ENCODE measurements at places on chromosomes 4 and X. TPM values are rescaled to one million over a fixed set of nuclear protein-coding genes. Genes with fewer than 3 reads are reported as not detected.

DNA sequence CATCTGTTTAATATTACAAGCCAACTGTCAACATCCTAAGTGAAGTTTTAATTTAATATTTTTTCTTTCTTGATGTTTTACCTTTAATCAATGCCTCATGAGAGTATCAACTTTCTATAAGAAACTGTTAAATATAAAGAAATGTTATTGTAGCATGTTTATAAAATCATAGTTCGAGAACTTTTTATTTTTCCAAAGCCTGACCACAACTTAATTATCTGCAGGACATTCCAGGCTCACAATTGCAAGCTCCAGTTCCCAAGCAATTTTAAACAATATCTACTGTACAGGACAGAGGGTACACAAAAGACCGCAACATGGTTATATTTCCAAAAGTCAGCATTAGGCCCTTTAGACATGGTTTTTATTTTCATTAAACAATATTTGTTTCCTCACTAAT is 20.1 kb downstream of the STX18 start:
- DNase-seq = no peak
- H3K4me3 ChIP-seq = no peak overlapping the region
- H3K27ac ChIP-seq = no peak overlapping the region
- peaks cover 3% of the 10 kb centered on the region for H3K36me3 ChIP-seq

- no peaks in the 10 kb centered on the region for H3K4me1 ChIP-seq
- no peaks in the 10 kb centered on the region for H3K36me3 ChIP-seq
- peaks cover 5% of the 10 kb centered on the region for H3K27me3 ChIP-seq
- no peak overlapping the region for H3K4me3 ChIP-seq
- no peak for DNase-seq
Measured at GRCh38 chrX:106608016-106608415, 3.8 kb upstream of the RADX start.

DNA sequence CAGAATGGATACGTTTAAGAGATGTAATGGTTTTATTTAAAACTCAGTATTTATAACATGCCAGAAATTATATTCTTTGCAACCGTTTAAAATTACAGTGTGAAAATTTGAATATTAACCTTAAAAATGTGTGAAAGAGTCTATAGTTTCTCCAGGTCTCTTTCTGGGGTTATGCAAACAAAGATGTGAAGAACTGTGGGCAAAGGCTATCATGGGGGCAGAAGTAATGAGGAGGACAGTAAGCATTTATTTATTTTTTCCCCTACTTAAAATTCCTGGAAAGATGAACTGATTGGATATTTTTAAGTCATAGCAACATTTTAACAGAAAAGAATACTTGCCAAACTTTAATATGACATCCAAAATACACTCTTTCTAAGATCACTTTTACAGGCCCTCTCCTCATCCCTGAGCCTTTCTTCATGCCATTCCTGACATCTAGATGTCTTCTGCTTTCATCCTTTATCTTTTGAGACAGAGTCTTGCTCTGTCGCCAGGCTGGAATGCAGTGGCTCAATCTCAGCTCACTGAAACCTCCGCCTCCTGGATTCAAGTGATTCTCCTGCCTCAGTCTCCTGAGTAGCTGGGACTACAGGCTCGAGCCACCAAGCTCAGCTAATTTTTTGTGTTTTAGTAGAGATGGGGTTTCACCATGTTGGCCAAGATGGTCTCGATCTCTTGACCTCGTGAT is 46.1 kb downstream of the TMEM131L start:
- no peak overlapping the region for H3K27ac ChIP-seq
- H3K4me1 ChIP-seq = peaks cover 4% of the 10 kb centered on the region
- DNase-seq = no peak
- no peaks in the 10 kb centered on the region for H3K27me3 ChIP-seq

DNA sequence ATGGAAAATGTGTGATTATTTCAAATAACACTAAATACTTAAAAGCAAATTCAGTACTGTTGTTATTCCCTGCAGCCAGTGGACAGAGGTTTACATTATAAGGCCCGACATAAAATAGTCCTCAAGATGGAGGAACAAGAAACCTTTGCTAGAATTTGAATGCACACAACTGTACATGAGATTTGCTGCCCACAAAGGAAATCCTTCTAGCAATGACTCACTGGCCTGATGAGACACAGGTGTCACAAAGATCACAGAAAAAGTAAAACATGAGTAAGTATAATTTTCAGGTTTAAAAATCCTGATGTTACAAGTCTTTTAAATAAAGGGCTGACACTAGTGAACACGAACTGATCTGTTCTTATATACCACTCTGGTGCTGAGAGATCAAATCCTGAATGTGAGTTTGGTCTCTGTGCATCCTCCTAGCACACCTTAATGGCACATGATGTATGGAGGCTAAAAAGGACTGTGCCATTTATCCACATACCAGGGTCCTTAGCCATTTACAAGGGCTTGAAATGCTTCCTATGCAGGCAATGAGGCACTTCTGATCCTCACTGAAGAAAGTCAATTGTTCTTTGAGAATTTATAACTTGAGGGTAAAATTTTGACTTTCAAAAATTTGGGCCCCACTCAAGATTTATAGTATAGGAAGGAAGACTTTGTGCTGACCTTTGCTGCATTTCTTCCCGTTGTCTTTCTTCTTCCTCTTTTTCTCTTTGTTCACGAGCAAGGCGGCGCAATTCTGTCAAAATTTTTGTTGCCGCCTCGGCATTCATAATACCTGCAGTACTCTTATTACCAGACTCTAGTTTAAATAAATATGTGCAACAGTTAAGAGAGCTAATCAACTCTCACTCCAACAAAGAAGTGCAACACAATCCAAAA is 23.0 kb downstream of the MAP7D3 start:
- no peak overlapping the region for H3K4me3 ChIP-seq
- H3K27me3 ChIP-seq = no peaks in the 10 kb centered on the region
- DNase-seq = peak; percentile 48
- H3K4me1 ChIP-seq = peaks cover 4% of the 10 kb centered on the region

DNA sequence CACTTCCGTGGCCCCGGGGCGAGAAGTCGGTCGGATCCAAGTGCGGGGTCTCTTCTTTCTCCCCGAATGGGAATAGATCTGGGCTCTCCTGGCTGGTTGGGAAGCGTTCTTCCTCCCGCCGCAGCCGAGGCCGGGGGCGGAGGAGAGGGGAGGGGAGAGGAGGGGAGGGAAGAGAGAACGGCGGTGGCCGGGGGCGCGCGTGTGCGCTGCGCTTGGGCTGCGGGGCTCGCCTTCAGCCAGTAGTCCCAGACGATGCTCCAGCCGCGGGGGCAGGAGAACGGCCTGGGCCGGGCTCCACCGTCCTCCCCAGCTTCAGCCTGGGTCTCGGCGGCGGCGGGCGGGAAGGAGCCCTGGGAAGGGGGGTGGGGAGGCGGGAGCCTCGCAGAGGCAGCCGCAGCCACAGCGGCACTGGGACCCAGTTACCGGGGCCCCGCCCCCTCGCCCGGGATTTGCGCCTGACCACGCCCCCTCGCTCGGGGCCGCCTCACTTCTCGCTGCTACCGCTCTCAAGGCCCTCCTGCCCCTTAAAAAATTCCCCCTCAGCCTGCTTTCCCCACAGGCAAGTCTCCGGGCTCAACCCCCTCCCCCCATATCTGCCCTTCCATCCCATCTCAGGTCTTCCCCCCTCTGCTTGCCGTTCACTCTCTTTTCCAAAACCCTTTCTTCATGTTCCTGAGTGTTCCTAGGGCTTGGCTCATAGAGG is at the start of gene FGD1:
Gene FGD1, minus strand, starts transcription at position 421 of the 703 bp plus-strand sequence. CDS start 802 bp downstream, outside the sequence.
- H3K27ac ChIP-seq = peak within 1 kb of the TSS; percentile 90
- peaks cover 7% of the 10 kb centered on the region for H3K4me1 ChIP-seq
- peak within 1 kb of the TSS; percentile 95 for H3K4me3 ChIP-seq
- no peaks in the 10 kb centered on the region for H3K36me3 ChIP-seq
- H3K27me3 ChIP-seq = no peaks in the 10 kb centered on the region

GRCh38 chr4:26242451-26242850 is 78.4 kb upstream of the RBPJ start:
- no peak overlapping the region for H3K4me3 ChIP-seq
- H3K4me1 ChIP-seq = peaks cover 13% of the 10 kb centered on the region
- DNase-seq = peak; percentile 40
- H3K36me3 ChIP-seq = no peaks in the 10 kb centered on the region
- H3K27ac ChIP-seq = no peak overlapping the region

The HPRT1 gene
- 30.3 TPM for polyA plus RNA-seq

The TLR8 gene
- not detected for polyA plus RNA-seq

The IL1RAPL1 gene
- 1.4 TPM for polyA plus RNA-seq

The DDIT4L gene
- 2.2 TPM for polyA plus RNA-seq

The DACH2 gene
- polyA plus RNA-seq = 2.8 TPM

The COL4A6 gene
- 0.69 TPM for polyA plus RNA-seq

The IL2 gene
- not detected for polyA plus RNA-seq
